ENCODE measurements at places on chromosomes 6 and 20. TPM values are rescaled to one million over a fixed set of nuclear protein-coding genes. Genes with fewer than 3 reads are reported as not detected.

- DNase-seq: no peak
These were observed 21.5 kb downstream of the CST5 start for GRCh38 chr20:23857962-23858595.

DNA sequence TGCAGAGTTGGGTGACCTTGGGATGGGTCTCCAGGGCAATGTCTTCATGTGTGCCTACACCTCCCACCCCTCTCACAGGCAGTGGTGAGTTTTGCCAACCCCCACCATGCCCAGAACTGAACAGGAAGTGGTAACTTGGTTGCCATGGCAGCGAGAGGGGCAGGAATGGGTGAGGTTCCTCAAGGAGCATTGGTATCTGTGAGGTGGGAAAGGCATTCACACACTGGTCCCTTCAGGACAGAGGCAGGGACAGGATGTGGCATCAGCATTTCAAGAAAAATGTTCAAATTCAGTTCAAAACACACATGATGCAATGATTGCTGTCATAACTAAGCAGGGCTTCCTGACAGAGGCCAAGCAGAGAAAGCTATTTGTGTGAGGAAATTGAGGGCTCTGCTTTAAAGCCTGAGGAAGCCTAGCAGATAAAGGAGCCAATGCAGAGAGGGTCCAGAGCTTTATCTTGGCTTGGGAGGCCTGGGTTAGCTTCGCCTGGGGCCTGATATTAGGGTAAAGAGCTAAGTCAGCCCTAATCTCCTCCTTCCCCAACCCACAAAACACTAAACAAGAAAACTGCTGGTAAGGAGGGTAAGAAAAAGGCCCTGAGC is 551 bp downstream of the TREML2 start:
- DNase-seq: peak; percentile 33

COL19A1 gene
- total RNA-seq: 0.32 TPM

GRCh38 chr6:50699051-50699775 is 14.1 kb upstream of the TFAP2D start:
- no peak for DNase-seq

SYTL3 gene
- total RNA-seq: 1.3 TPM

BPI gene
- not detected for total RNA-seq

MYLK2 gene
- total RNA-seq: under 0.01 TPM

- DNase-seq: no peak
These were observed 3.4 kb downstream of the EGFL8 start for GRCh38 chr6:32167761-32168262.

CLVS2 gene
- not detected for total RNA-seq

- no peak for DNase-seq
These were observed 359.4 kb downstream of the HDGFL1 start for GRCh38 chr6:22928775-22929174.

- DNase-seq: peak; percentile 90
These were observed 153.0 kb downstream of the BCAS1 start for GRCh38 chr20:53917145-53918019.

LKAAEAR1 gene
- under 0.01 TPM for total RNA-seq

FAXC gene
- 0.32 TPM for total RNA-seq

All from fibroblast of villous mesenchyme (primary cell).